ENCODE measurements at places on chromosomes 1 and 21.

GRCh38 chr1:3777078-3777547 is 4.6 kb downstream of the SMIM1 start:
- DNase-seq = no peak

DNA sequence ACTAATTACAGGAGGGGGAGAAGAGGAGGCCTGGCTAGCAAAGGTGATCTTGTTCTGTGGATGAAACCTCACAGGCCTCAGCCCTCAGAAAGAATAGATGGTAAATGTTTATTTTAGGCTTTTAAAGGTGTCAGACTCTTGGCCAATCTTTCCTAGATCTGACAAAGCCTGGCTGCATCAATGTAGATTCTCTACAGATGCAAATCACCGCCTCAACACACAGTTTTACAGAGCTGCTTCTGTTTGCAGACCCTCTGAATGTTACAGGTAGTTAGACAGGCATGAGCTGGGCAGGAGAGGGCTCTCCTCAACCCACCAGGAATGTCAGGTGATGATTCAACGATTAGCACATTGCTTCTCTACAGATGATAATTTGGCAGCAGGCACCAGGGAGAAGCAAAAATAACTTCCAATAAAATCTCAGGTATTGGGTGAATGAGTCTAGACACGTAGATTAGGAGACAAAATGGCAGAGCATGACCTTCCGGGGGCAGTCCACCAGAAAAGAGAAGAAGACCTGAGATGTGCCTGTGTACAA is 105.4 kb upstream of the VANGL1 start:
- DNase-seq = no peak

GRCh38 chr1:241271427-241271826 is 85.6 kb downstream of the RGS7 start:
- no peak for DNase-seq

- DNase-seq = no peak
Measured at GRCh38 chr1:236164273-236164672, 21.9 kb downstream of the GPR137B start.

- peak; percentile 3 for DNase-seq
Measured at GRCh38 chr1:194028002-194028401, 841.6 kb upstream of the B3GALT2 start.

DNA sequence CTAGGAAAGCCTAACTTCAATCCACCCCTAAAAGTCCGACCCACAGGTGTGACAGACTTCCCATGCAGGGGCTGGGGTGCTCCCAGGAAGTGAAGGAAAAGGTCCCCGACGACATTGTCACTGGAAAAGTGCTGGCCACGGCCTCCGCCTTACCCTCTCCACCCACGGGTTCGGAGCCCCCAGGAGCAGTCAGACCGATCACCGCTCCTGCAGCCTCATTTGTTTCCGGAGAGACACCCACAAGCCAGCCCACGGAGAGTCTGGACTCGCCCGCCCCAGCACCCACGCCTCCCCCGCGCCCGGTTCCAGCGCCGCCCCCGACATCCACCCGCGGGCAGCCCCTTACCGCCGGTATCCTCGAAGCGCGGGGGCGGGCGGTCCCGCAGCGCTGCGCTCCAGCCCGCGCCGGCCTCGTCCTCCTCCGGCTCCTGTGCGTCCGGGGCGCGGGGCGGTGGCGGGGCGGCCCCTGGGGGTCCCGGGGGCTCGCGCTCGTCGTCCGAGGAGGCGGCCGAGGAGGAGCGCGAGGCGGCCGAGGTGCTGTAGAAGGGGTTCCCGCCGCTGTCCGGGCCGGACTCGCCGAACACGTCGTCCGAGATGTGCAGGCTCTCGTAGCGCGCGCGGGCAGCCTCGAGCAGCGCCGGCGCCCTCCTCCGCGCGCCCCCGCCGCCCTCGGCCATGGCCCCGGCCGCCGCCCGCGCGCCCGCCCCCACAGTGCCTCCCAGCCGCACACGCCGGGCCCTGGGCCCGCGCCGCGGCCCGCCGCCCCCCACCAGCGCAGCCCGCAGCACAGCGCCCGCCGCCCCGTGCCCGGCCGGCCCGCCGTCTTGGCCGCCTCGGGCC is 660 bp downstream of the PGBD5 start:
- peak; percentile 15 for DNase-seq

DNA sequence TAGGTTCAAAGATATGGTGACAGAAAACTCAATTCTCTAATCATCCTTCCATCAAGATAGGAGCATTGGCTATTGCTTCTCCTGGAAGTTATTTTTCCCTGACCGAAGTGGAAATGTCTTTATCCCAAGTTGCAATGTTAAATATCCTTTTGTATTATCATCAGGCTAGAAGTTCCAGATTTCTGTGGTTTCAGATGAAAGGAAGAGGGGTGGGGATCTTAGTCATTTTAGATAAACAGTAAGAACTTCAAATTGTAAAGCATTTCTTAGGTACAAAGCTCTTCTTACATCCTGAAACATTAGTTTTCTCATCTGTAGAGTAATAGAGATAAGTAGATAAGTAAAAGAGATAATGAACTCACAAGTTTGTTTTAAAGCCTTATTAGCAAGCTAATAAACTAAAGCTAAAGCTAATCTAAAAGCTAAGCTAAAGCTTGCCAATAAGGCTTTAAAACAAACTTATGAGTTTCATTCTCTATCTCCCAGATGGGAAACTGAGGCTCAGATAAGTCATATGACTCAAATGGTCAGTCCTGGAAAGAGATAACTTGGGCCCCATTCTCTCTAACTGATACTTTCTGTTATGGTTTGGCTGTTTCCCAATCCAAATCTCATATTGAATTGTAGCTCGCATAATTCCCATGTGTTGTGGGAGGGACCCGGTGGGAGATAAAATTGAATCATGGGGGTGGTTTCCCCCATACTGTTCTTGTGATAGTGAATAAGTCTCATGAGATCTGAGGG is 99.2 kb upstream of the KCNK2 start:
- peak; percentile 25 for DNase-seq

DNA sequence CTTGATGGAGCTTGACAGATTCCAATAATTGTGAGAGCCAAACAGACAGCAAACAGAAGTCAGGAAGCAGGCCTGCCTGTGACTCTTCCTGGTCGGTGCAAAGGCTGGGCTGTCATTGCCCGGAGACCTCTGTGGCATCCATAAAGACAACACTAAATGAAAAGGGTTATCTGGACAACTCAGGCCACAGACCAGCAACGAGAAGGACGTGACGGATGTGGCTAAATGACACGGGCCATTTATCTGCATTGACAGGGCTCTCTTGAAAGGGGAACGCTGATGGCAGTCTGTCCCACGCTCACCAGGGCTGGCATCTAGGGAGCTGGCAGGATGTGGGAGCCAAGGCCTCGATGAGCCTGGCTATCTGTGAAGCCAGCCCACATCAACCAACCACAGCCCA is 35.0 kb downstream of the HMGB4 start:
- DNase-seq = no peak
